MG63 (cell line): ENCODE measurements at places on chromosomes 6 and 20. TPM values are rescaled to one million over a fixed set of nuclear protein-coding genes. Genes with fewer than 3 reads are reported as not detected.

DNA sequence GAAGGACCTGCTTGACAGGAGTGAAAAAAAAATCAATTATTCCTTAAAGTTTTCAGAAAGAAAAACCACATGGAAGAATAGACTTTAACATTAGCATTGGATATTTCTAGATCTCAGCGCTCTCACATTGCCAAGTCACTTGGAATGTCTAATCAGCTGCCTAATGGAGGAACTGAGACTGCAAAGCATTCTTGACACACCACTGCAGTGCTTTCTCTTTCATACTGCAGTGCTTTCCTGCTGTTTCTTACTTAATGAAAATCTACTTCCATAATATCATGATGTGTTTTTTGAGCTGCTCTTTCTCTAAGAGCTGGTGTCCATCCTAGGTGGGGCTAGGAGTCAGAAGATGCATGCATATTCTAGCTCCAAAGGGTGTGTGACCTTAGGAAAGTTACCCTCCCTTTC, 20.4 kb upstream of the MCM3 start:
- DNase-seq: no peak

DNA sequence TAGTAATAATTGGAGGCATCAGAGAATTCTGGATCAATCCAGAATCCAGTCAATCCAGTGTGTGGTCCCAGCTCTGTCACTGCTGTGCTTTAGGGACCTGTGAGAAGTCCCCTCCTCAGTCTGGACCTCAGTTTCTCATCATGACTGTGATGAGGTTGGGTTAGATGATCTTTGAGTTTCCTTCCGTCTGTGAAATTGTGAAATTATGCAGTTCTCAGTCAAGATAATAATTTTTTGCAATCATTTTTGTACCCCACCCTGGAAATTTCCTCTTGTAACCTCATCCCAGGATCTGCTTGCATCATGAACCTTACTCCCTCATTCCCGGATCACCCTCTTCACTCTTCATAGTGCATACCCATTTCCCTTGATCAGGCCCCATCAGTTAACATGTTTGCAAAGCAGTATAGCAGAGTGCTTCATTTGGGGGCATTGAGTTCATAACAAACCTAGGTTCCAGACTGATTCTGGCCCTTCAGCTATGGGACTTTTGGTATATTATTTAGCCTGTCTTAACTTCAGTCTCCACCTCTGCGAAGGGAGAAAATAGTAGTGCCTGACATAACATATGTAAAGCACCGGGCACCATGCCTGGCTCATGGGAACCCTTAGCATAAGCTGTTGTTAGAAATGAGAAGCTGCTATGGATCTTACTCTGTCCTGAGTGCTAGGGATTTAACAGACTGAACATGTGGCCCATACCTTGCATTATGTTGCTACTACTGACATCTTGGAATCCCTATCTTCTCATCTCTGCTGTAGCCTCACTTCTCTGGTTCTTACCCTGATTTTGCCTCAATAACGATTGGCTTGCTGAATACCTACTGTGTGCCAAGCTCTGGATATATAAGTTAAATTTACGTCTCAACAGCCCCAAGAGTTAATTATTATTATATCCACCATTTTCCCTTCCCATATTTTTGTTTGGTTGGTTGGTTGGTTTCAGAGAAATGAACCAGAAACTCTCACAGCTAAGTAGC, 1.3 kb downstream of the ZNF76 start:
- DNase-seq: no peak

- DNase-seq: no peak
Observed at GRCh38 chr6:16733085-16733484, 28.2 kb downstream of the ATXN1 start.

DNA sequence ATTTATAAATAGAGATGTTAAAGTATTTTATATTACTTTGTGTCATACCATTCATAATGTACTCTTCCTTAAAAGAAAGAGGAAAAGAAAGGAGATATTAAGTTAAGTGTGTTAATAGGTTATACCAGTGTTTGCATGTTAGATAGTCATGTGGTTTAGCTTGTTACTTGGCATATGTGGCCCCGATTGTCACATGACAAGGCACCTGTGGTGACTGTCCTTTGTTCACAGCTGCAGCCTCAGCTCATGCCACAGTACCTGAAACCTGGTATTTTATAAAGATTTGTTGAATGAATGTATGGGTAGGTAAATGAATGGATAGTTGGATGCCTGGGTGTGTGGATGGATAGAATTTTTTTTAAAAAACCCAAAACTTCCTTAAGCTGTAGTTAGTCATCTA, 306.1 kb upstream of the FLRT3 start:
- DNase-seq: no peak

DNA sequence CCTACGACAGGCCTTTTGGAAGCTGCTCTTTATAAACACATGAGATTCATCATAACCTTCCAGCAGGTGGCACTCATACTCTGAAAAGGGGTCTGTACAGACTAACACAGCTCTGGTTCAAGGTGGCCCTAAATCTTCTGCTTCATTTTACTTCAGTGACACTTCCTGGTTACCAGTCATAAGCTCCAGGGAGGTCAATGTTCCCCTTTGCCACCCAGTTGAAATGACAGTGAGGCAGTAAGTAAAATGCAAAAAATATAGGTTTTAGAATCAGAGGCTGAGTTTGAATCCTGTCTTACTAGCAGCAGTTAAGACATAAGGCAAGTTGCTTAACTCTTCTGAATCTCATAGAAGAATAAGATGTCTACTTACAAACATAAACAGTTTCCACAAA, 132.8 kb downstream of the CDK19 start:
- DNase-seq: peak; percentile 20

DNA sequence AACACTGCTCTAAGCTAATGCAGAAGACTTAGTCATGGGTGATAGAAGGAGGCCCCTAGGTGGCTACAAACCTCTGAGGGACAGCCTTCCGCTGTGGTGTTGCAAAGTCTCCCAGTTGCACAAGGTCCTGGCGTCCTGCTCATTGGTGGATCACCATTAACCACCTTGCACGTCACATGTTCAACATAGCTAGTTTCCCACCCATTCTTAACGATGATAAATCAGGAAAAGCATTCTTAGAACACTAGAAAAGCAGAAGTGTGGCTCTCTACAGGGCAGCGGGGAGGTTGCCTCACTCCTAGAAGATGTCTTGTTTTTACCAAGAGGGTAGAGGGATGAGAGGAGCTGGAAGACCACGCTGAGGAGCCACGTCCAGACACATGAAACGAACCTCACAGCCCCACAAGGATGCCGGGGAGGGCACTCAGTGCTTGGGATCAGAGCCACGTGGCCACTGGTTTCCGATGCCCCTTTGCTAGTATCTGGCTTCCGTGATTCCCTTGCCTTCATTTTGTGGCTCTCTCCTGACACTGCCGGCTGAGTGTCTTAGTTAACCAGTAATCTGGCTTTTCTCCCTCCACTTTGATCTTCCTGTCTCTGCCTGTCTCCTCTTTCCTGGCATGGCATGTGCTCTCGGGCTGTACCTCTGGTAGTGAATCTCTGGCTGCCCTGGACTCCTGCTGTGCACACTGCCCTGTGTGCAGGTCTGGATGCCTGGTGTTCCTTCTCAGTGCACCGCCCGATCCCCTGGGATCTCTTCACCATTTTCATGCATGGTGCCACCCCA, 91.4 kb upstream of the NEDD9 start:
- no peak for DNase-seq

DNA sequence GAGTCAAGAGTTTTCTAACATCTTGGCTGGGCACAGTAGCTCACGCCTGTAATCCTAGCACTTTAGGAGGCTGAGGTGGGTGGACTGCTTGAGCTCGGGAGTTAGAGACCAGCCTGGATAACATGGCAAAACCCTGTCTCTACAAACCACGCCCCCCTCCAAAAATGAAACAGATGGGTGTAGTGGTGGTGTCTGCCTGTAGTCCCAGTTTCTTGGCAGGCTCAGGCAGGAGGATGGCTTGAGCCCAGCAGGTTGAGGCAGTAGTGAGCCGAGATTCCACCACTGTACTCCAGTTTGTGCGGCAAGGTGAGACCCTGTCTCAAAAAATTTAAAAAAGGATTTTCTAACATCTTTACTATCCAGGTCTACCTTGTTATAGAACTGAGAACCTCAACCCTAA, 22.0 kb downstream of the FAM8A1 start:
- DNase-seq: no peak

GRCh38 chr6:36739947-36740817, 42.6 kb downstream of the RAB44 start:
- peak; percentile 40 for DNase-seq

DNA sequence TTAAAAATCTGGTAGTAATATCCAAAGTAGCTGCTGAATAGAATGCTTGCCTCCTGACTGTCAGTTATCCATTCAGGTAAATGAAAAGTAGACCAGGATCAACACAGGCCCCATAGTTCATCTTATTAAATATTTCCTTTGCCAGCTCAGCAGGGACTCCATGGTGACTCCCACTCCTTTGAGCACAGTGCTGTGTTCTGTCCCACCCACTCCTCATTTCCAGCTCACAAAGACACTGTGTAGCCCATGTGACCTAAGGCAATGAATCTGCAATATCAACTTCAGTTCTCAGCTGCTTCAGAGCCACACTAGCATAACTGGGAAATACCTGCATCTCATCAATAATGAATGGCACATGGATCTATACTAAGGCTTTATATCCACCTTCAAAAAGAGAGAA, 189.5 kb upstream of the MANEA start:
- DNase-seq: no peak

DNA sequence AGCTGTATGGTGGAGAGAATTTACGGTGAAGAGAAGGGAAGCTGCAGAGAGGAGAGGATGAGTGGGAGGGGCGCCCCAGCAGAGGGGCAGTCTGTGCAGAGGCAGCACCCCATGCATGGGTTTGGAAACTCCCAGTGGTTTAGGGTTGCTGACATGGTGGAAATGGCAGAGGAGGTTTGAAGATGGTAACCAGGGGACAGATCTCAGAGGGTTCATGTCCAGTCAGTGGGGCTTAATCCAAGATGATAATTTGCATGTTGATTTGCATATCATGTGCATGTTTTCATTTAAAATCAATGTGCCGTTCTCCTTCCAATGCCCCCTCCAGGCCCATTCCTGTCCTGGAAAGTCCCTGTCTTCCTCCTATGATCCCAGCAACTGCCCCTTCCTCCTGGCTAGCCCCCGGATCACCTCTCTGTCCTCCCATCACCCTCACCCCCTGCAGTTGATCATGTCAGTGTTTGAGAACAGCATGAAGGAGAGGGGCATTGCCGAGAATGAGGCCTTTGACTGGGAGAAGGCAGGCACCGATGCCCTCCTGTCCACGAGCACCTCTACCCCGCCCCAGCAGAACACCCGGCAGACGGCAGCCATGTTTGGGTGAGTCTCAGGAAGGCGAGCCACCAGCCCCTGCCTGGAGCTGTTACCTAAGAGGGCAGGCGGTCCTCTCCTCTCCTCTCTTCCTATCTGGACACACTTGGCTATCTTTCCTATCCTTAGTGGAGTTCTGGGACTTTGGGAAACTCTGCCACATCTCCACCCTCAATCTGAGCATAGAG, 14.3 kb downstream of the TTBK1 start:
- no peak for DNase-seq

- no peak for DNase-seq
Observed at GRCh38 chr20:13708234-13708633, 69.5 kb upstream of the TASP1 start.

GRCh38 chr6:137722749-137723272, 144.2 kb upstream of the TNFAIP3 start:
- DNase-seq: no peak

DNA sequence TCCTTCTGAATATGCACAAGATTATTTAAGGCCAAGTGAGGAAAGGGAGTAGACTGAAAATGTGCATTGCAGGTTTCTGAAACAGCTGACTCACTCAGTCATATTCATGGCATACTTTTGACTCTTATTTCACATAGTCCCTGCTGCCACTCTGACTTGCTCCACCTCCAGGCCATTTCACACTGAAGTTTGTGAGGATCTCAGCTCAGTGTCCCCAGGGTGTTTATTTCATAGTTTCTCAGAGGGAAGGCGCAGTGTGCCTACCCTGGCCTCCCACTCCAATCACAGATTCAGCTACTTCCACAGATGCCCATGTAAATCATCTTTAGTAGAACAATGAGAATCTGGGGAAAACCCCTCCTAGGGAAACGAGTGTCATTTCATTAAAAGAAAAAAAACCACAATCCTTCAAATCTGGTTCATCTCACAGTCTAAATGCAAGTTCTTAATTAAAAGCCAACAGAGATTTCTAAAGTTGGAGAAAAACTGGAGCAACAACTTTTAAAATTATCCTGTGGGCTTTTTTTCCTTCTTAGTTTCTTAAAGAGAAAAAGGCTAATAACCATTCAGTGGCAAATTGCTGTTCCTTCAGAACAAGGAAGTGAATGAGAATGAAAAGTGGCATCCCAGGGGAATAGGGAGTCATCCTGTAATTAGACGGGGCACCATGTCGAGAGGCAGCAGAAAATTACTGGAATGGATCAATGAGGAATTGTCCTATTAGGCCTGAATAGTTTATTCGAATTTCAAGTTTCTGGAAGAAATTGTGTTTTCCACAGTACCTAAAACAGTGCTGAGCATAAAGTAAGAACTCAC, 133.6 kb downstream of the TFAP2B start:
- DNase-seq: no peak

GRCh38 chr6:33018904-33019303, 9.5 kb upstream of the HLA-DOA start:
- peak; percentile 76 for DNase-seq

DNA sequence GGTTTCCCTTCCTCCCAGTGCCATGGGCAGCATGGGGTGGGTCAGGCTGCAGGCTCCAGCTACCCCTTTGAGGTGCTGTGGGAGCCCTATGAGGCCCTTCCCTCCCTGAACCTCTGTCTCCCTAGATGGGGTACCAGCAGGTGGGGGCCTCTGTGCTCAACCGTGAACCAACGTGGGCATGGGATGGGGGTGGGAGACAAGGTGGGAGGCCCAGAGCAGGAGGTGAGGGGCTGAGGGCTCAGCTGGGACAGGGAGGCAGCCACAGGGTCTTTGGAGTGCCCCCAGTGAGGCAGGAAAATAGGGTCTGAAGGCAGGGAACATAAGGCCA, 33.3 kb downstream of the SUN5 start:
- DNase-seq: no peak

DNA sequence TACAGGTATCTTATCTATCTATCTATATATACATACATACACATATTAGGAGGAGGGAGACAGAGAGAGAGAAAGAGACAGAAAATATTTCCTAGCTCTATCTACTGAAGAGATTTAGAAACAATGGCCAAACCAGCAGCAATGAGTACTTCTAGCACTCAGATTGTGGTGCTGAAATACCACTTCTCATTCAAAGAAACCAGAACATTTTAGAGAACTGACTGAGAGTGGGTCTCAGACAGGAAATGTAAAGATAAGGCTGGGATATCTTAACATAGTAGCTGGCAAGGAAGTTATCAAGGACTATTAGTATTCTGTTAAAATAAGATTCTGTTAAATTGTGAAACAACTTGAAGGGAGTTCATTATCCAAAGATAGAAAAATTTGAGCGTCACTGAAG, 57.0 kb downstream of the DNAAF9 start:
- no peak for DNase-seq

Gene OPRL1
- total RNA-seq: 1.2 and 3.9 TPM in 2 replicates

Gene CD40
- not detected in 2 replicates for total RNA-seq

Gene KCNK16
- total RNA-seq: not detected in 2 replicates

Gene TMEM244
- total RNA-seq: not detected in 2 replicates

Gene CST1
- not detected in 2 replicates for total RNA-seq

Gene MYBL2
- total RNA-seq: 29.8 and 30.5 TPM in 2 replicates

Gene PAQR8
- 2.9 and 3.2 TPM in 2 replicates for total RNA-seq
